ENCODE measurements at places on chromosomes 4 and X. TPM values are rescaled to one million over a fixed set of nuclear protein-coding genes. Genes with fewer than 3 reads are reported as not detected.

- no peaks in the 10 kb centered on the region for H3K27me3 ChIP-seq
- H3K36me3 ChIP-seq = no peaks in the 10 kb centered on the region
These were observed 138.8 kb upstream of the IL15 start for GRCh38 chr4:141497627-141498026.

- H3K27ac ChIP-seq = peak overlapping the region; percentile 71
- H3K36me3 ChIP-seq = no peaks in the 10 kb centered on the region
- DNase-seq = no peak
- peak overlapping the region; percentile 6 for H3K4me3 ChIP-seq
- H3K27me3 ChIP-seq = no peaks in the 10 kb centered on the region
These were observed 38.8 kb downstream of the GAB1 start for GRCh38 chr4:143375326-143376073.

GRCh38 chrX:30364229-30364628 lies 55.0 kb upstream of the NR0B1 start:
- no peak overlapping the region for H3K27ac ChIP-seq
- H3K36me3 ChIP-seq = no peaks in the 10 kb centered on the region
- no peak for DNase-seq
- no peak overlapping the region for H3K4me3 ChIP-seq

DNA sequence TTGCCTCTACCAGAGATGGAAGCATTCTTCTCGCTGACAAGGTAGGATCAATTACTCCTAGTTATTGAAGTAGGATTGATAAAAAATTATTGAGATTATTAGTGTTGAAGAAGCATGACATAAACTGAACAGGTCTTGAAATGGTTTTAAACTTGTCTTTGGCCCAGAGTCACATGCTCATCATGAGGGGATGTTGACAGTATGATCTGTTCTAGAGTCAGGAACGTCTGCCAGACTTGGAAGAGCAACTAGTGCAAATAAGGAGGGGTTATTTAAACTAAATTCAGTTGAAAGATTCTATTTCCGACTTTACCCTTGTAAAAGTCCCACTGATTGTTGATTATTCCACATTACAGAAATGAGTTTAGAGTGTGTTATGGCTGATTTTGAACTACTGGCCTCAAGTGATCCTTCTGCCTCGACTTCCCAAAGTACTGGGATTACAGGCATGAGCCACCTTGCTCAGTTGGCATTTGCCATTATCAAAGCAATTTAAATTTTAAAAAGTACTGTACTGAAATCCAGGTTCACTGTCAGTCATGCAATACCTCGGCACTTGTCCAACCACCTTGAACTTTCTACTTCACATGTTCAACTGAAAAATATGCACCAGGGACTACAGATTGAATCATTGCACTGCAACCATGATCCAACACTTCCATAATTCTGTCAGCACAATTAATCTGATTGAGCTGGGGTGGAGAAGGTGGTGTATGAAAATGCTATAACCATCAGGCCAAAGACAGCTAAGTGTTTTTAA lies 19.7 kb downstream of the FABP2 start:
- H3K4me1 ChIP-seq = no peaks in the 10 kb centered on the region
- no peak overlapping the region for H3K27ac ChIP-seq
- H3K36me3 ChIP-seq = peaks cover 6% of the 10 kb centered on the region
- no peaks in the 10 kb centered on the region for H3K27me3 ChIP-seq

DNA sequence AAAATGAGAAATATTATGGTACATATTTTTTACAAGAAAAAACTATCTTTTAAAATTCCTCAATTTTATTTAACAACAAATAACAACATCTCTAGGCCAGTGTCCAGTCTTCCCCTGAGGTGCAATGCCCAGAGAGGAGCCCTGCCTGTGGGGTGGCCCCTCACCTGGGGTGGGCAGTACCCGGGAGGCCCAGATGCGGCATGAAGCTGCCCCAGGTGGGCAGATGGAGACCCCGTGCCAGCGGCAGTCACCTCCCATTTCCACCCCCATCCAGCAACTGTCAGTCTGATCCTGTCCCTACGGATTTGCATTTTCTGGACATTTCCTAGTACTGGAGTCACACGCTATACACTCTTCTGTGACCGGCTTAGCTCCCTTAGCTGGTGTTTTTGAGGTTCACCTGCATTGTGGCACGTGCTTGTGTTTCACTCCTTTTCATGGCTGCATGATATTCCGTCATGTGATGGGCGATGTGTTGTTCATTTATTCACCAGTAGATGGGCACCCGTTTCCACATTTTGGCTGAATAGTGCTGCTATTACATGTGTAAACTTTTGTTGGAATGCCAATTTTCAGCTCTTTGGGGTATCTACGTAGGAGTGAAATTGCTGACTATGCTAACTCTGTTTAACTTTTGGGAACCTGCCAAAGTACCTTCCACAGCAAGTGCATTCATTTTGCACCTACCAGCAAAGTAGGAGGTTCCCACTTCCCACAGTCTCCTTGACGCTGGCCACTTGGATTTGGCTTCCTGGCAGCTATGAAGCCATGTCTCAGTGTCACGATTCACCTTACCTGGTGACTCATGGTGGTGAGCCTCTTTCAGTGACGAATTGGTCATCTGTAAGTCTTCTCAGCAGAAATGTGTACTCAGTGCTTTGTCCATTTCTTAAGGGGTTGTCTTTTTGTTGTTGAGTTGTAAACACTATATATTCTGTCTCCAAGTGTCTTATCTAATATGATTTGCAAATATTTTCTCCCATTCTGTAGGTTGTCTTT lies 11.7 kb upstream of the MAEA start:
- H3K27ac ChIP-seq = no peak overlapping the region
- H3K4me1 ChIP-seq = no peaks in the 10 kb centered on the region
- no peak for DNase-seq
- no peaks in the 10 kb centered on the region for H3K36me3 ChIP-seq
- no peak overlapping the region for H3K4me3 ChIP-seq
- H3K27me3 ChIP-seq = no peaks in the 10 kb centered on the region

- H3K4me1 ChIP-seq = no peaks in the 10 kb centered on the region
- H3K36me3 ChIP-seq = no peaks in the 10 kb centered on the region
- no peak overlapping the region for H3K27ac ChIP-seq
- H3K27me3 ChIP-seq = no peaks in the 10 kb centered on the region
- H3K4me3 ChIP-seq = no peak overlapping the region
These were observed 332.0 kb downstream of the GRXCR1 start for GRCh38 chr4:43224559-43224958.

TRPC3 gene
- 1.1 TPM for total RNA-seq

INPP4B gene
- total RNA-seq = 32.7 TPM

DNA sequence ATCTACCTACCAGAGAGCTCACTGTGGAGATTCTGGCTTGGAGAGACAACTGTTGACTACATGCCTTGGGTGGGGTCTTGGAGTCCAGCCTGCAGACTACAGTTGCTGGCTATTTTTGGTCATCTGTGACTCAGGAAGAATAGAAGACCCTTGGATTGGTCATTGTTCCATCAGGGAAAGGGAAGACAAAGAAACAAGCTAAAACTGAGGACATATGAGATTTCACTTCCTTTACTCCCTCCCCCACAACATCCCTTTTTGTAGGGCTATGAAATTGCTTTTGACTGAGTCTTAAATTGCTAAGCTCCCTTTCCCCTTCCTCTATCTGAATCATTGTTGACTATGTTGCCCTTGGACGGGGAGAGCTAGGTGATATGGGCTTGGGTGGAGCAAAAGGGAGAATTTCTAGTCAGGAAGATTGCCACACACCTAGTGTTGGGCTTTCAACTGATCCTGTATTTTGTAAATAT lies 11.7 kb downstream of the MSN start:
- DNase-seq = no peak
- H3K4me3 ChIP-seq = peak overlapping the region; percentile 38
- H3K27me3 ChIP-seq = no peaks in the 10 kb centered on the region
- peak overlapping the region; percentile 91 for H3K27ac ChIP-seq

DNA sequence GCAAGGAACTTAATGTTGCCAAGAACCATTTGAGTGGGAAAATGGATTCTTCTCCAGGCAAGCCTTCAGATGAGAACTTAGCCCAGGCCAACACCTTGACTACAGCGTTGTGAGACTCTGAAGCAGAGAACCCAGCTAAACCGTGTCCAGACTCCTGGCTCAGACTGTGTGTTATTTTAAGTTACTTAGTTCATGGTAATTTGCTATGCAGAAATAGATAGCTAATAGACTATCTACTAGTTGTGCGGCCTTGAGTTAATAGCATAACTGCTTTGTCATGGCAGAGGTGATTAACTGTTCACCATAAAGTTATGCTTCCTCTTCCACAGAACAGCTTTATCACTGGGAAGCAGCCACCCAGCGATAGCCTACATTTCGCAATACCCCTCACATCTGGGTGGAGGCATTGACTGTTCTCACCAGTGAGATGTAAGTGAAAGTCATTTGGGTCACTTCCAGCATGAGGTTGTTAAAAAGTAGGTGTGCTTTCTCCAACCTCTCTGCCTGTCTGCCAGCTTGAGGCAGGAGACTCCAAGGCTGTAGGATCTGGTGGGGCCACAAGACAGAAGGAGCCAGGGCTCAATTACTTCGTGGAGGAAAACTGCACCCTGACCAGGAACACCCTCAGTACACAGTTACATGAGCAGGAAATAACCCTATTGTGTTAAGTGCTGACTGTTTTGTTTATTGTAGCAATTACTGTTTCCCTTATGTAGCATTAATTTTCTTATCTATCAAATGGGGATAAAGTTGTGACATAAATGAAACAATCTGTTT lies 94.2 kb downstream of the GPAT3 start:
- H3K27ac ChIP-seq = no peak overlapping the region
- H3K27me3 ChIP-seq = no peaks in the 10 kb centered on the region
- no peak for DNase-seq
- H3K4me1 ChIP-seq = no peaks in the 10 kb centered on the region

DNA sequence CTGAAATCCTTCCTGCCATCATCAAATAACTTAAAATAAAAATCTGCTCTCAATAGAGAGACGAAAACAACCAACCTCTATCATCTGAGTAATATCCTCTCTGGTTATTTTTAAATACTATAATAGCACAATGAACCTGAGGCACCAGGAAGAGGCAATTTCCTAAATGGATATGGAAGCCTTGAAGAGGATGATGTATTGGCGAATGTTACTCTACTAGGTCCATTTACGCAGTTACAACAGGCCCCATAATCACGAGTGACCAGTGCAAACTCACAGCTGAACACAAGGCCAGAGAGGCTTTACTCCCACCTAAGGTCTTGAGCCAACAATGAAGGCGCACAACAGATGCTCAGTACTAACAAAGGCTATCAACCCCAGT lies 678.8 kb upstream of the NR3C2 start:
- H3K27me3 ChIP-seq = no peaks in the 10 kb centered on the region
- H3K36me3 ChIP-seq = no peaks in the 10 kb centered on the region
- no peak for DNase-seq
- H3K4me3 ChIP-seq = no peak overlapping the region
- H3K27ac ChIP-seq = no peak overlapping the region
- no peaks in the 10 kb centered on the region for H3K4me1 ChIP-seq

PNCK gene
- total RNA-seq = 1.4 TPM

ETDB gene
- not detected for total RNA-seq

DNA sequence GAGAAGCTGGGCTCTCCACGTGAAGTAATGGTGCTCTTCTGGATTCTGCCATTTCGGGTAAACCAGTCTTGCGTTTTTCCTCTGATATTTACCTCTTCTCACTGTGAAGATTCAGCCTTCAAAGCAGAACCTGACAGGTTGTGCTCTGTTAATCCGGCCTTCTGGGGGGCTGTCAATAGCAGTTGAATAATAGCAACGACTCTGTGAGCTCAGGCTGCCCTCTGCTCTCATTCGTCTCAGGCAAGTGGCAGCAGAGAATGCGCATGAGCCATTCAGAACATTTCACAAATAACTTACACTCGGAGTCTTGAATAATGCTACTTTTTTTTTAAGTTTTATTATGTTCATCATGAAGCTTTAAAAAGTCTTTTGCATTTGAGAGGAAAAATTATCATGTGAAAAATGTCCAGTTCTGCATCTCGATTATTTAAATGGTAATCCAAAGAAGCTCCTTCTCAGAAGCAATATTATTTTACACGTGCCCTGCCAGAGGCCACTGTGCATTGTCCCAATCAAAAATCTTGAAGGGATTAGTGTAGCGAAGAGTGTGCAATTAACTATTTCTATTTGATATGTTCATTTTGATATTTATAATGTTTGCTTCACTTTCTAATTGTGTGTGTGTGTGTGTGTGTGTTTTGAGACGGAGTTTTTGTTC lies 354.2 kb upstream of the FAT1 start:
- no peaks in the 10 kb centered on the region for H3K27me3 ChIP-seq
- no peak for DNase-seq
- H3K36me3 ChIP-seq = no peaks in the 10 kb centered on the region
- no peak overlapping the region for H3K27ac ChIP-seq
- no peaks in the 10 kb centered on the region for H3K4me1 ChIP-seq

GRCh38 chrX:46791927-46792809 lies 33.2 kb upstream of the SLC9A7 start:
- no peak overlapping the region for H3K4me3 ChIP-seq
- DNase-seq = peak; percentile 68
- no peaks in the 10 kb centered on the region for H3K27me3 ChIP-seq
- no peaks in the 10 kb centered on the region for H3K4me1 ChIP-seq
- H3K27ac ChIP-seq = peak overlapping the region; percentile 52

DNA sequence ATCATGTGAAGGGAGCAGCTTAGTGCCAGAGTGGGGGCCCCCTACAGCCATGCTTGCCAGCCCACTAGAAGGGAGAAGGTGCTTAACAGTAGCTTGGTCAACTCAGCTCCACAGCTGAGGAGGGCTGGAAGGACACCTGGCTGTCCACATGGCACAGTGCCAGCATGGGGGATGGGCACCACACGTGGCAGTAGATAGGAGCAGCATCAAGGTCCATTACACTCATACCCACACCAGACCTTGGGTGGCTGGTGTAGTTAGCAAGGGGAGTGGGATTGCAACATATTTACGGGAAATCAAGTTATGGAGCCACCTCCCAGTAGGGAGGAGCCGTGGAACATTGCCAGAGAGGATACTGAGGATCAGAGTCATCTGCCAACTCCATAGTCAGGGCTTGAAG lies 37.9 kb upstream of the SLC4A4 start:
- no peak overlapping the region for H3K27ac ChIP-seq
- no peak for DNase-seq
- H3K36me3 ChIP-seq = no peaks in the 10 kb centered on the region
- H3K27me3 ChIP-seq = no peaks in the 10 kb centered on the region

DNA sequence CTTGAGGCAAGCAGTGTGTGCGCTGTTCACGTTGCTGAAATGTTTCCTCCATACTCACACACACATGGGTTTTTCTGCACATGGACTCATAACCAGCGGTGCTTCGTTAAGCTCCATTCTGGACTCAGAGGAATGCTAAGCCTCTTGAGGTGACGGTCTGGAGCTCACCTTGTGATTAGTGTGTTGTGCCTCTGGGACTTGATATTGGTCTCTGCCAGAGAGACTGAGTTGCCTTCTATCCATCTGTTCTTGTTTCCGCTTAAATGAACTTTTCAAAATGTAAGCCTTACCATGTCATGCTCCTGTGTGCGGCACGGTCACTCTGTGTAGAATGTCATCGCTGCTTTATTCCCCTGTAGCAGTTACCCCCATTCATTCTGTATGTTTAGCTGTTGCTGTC lies 42.5 kb downstream of the ADD1 start:
- no peak overlapping the region for H3K4me3 ChIP-seq
- H3K27ac ChIP-seq = no peak overlapping the region
- H3K4me1 ChIP-seq = no peaks in the 10 kb centered on the region
- peaks cover 54% of the 10 kb centered on the region for H3K36me3 ChIP-seq

- H3K27ac ChIP-seq = no peak overlapping the region
- H3K27me3 ChIP-seq = no peaks in the 10 kb centered on the region
- H3K4me1 ChIP-seq = no peaks in the 10 kb centered on the region
- H3K4me3 ChIP-seq = no peak overlapping the region
These were observed 30.9 kb downstream of the FAM9B start for GRCh38 chrX:9003041-9003440.
